ENCODE measurements at places on chromosomes 1 and 21. TPM values are rescaled to one million over a fixed set of nuclear protein-coding genes. Genes with fewer than 3 reads are reported as not detected.

Gene ARHGEF11
- 31.7 TPM for total RNA-seq

Gene SRP9
- 219 TPM for total RNA-seq

Gene KCNC4
- 4.7 TPM for total RNA-seq

Gene RUNX3
- 0.36 TPM for total RNA-seq

Gene PDPN
- total RNA-seq, result 1.1 TPM

Gene LMOD1
- total RNA-seq, result 22.2 TPM

Gene PTPRF
- 212 TPM for total RNA-seq

Gene OR2T4
- not detected for total RNA-seq

Gene S100A12
- not detected for total RNA-seq

Gene FCRL6
- total RNA-seq, result not detected

Gene C1orf87
- total RNA-seq, result not detected

Gene UBXN10
- not detected for total RNA-seq

Gene BRDT
- total RNA-seq, result not detected

Gene CASQ1
- 0.20 TPM for total RNA-seq

Gene GJC2
- 5.1 TPM for total RNA-seq

Gene FCGR2B
- total RNA-seq, result not detected

Data from smooth muscle cell of the pulmonary artery (primary cell).